Activated CD8-positive, alpha-beta memory T cell treated with anti-CD3 and anti-CD28 coated beads for 4 hours (primary cell): ENCODE measurements at places on chromosomes 11 and 22.

DNA sequence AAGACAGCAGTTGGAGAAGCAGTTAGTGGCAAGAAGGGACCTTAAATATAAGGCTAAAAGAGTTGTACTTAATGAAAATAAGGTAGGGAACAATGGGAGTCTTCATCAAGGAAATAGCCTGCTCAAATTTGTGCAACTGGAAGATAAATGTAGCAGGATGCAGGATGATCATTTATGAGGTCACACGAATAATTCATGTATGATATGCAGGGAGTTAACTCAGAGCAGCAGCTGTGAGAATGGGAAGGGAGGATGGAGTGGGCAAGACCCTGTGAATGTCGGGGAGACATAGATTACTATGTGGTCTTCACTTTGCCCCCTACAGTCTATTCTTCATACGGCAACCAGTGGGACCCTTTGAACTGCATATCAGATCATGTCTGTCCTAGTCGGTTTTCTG is 25.2 kb upstream of the BMAL1 start:
- DNase-seq = no peak

DNA sequence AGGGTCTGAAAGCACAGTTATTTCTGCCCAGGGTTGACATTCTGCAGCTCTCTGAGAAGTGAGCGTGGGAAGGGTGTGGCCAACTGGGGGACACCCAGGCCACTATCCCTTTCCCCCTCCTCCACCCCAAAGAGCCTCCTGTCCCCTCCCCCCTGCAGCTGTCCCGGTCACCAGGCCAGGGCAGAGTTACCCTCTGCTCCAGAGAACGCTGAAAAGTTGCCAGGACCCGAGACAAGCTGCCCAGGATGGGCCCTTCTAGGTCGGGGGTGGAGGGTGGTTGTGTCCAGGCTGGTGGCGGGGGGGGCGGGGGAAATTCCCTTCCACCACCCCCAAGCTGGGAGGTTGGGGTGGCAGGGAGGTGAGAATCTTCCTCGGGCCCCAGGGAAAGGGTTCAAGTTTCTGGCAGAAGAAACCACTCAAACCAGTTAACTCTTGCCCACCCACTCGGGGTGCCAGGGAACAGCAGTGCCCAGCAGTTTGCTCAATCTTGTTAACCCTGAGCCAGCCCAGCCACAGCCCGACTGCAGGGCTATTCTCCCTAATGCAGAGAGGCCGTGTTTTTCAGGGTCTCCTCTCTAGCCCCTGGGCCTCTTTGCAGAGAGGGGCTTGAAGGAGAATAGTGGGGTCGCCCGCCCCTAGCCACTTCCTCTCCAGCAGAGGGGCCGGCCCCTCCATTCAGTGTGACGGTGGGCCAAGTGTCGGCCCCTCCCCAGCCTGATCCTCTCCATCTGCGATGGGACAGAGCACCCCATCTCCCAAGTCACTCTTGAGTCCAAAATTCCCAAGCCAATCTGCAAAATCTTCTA is 697 bp downstream of the LGALS1 start:
- DNase-seq = no peak

- DNase-seq = no peak
Observed at GRCh38 chr11:111602865-111603610, 789 bp downstream of the SIK2 start.

DNA sequence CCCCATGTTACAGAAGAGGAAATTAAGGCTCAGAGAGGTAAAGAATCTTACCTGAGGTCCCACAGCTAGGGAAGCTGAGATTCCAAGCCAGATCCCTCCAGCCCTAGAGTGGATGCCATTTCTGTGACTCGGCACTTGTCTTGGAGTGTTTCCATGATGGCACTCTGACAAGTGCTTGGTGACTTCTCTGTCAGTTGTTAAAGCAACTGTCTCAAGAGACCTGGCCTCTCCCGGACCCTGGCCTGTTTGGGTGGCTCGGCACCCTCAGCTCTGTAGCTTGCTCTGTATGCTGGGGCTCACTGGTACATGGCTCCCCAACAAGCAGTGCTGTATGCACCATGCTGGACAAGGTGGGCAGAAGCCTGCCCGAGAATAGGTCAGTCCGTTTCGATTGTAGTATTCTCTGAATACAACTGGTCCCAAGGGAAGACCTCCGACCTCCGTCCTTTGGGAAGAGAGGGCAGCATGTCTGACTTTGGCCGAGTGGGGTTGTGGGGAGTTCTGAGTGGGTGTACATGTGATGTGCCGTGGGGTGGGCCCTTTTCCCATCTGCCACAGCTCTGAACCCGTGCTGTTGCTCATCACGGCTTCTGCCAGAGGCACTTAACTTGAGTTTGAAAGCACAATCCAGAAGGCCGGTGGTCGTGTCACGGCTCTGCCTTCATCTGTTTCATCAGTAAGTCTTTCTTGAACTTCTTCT is 12.4 kb downstream of the ACO2 start:
- no peak for DNase-seq

GRCh38 chr11:8097926-8098325 is 16.9 kb downstream of the TUB start:
- no peak for DNase-seq

GRCh38 chr22:23655891-23656475 is 23.9 kb upstream of the DRICH1 start:
- no peak for DNase-seq

- DNase-seq = no peak
Observed at GRCh38 chr11:35180317-35181233, 41.6 kb downstream of the CD44 start.

GRCh38 chr11:9529334-9529650 is 44.2 kb upstream of the WEE1 start:
- no peak for DNase-seq

GRCh38 chr11:58832056-58832645 is 12.4 kb downstream of the GLYATL2 start:
- no peak for DNase-seq

GRCh38 chr22:45645526-45646414 is 25.9 kb upstream of the ATXN10 start:
- peak; percentile 65 for DNase-seq

DNA sequence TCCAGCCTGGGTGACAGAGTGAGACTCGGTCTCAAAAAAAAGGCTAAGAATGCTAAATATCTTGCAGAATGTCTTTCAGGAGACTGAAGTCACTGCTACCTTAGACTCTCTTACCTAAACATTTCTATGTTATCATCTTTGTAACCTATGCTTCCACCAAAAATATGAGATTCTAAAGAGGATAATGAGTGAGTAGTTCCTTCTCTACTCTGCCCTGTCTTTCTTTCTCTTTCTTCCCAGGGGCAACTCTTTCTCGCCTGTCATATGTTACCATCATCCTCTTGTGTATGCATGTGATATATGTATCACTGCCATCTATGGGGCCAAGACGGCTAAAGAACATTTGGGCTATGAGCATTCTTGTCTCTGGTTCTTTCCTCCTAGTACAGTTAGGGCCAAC is 9.0 kb upstream of the RASSF10 start:
- no peak for DNase-seq

- DNase-seq = no peak
Observed at GRCh38 chr22:47328550-47329243, 566.2 kb downstream of the TBC1D22A start.

DNA sequence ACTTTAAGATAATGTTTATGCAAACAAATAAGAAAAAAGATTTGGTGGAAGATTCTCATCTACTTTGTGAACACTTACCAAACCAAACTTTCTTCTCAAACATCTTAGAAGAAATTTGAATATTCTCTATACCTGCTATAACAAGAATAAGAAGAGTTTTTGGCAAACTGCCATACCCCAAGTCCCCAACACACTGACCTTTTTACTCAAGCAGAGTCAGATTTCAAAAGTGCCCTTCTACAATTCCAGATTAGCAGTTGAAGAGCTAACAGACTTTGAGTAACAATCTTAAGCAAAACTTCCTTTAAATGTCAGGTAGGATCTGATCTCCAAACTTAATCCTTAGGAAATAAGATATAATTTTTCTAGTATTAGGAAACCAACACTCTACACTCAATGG is 33.9 kb downstream of the TSG101 start:
- DNase-seq = no peak

- DNase-seq = no peak
Observed at GRCh38 chr11:94100253-94100652, 28.4 kb upstream of the PANX1 start.
